Islet precursor cell (in vitro differentiated cells): ENCODE measurements at places on chromosomes 5 and 9.
A peak's percentile ranks its signal among the peaks of the same experiment; 100 is the strongest.

DNA sequence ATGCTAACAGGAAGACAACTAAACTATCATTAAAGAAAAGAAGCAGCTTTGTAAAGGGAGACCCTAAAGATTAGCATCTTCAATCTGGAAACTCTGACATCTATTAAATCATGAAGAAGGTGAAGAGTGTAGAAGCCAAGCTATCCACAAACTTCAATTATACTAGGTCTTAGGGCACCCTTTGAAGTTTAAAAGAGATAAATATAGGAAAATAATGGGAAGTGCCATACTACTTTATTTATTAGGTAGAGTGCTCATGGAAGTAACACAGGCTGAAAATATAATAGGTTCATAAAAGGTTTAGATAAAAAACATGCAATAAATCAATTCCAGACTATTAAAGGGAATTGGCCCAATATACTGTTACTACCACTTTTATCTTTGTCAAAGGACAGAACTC is 19.9 kb downstream of the CDH10 start:
- no peak for DNase-seq

GRCh38 chr5:77876316-77876715 is 100.2 kb upstream of the TBCA start:
- DNase-seq, result no peak

DNA sequence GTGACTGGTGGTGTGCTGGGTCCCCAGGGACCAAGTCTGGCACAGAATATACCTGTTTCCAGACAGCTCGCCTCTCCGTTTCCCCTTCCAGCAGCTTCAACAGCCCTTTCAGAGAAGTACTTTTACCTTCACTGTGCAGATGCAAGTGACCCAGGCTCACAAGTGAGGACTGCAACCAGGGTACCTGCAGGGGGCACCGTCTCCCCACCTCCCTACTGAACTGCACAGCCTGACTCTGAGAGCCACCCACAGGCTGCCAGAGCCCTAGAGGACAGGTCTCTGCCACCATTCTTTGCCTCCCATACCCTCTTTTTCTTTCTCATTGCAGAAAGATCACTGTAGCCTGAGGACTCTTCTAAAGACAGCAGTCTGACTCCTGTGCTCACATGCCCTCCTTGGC is 15.4 kb downstream of the IL9 start:
- DNase-seq, result peak; percentile 81

GRCh38 chr5:54990841-54991258 is 5.5 kb upstream of the ESM1 start:
- no peak for DNase-seq

- DNase-seq, result peak; percentile 34
Measured at GRCh38 chr9:93319301-93319991, 132.0 kb upstream of the FAM120A start.

GRCh38 chr5:144332265-144332664 is 161.6 kb downstream of the KCTD16 start:
- peak; percentile 64 for DNase-seq

DNA sequence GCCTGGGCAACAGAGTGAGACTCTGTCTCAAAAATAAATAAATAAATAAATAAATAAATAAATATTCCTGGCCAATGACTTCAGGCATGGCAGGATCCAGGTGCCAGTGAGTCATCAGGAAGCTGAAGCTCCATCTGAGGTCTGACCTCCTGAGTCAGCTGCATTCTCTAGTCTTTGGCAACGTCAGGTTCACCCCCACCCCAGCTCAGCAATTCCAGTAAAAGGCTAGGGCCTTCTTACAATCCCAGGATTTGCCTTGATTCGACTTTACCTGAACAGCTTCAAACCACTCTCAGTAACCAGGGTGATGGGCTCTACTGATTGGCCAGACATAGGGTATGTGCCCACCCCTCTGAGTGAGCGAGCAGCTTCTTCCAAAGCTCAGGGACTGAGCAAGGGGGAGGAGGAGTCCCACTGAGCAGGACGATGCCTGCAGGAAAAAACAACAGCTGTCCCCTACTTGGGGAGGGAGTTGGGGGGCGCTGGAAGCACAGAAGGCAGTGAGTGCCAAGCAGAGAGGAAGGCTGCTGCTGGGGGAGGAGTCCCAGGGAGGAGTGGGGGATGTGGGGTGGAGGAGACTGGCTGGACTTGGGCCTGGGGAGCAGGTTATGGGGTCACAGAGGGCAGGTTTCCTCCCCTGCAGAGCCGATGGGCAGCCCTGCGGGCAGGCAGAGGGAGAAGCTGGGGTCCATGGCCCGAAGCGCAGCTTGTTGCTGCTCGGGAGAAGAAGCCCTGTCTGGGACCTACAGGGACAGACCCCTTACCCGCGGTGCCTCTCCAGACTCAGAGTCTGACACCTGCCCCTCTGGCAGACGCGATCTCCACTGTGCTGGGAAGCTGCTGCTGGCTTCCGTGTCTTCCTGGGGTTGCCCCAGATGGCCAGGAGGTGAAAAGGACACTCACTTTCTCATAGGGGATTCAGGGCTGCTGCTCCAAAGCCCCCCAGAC is 25.9 kb upstream of the UNC5A start:
- DNase-seq, result peak; percentile 84

GRCh38 chr9:8564960-8565359 is 765.4 kb upstream of the DMAC1 start:
- no peak for DNase-seq

- peak; percentile 90 for DNase-seq
Measured at GRCh38 chr9:100098046-100098886, 534 bp downstream of the ERP44 start.

DNA sequence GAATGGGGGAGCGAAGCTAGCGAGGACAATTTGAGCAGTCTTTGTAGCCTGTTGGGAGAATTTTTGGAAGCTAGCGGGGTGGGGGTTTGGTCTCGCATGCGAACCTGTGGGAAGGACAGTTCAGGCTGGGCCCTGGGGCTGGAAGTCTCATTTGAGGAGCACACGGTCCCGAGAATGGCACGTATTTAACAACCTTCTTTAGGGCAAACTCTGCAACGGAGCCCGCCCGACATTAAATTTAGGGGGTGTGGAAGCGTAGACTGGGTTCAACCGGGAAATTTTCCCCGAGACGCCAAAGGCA is 35.2 kb upstream of the NFIB start:
- DNase-seq, result no peak

DNA sequence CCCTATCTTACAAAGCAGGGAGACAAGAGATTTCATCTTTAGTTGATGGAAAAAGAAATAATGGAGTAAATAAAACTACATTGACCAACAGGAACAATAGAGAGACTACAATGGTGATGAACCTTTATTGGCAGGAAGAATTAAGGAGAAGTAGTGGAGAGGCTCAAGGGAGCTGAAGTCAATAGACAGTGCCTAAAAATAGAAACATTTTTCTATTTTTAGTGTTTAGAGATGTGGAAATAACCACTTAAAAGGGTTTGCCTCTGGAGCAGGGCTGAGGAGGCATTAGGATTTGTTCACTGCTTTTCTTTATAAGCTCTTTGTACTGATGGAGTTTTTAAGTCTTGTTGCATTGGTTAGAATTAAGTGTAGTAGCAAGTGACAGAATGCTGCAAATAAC is 98.4 kb upstream of the ERCC6L2 start:
- DNase-seq, result no peak

- peak; percentile 88 for DNase-seq
Measured at GRCh38 chr5:12316812-12317211, 412.6 kb upstream of the CTNND2 start.

DNA sequence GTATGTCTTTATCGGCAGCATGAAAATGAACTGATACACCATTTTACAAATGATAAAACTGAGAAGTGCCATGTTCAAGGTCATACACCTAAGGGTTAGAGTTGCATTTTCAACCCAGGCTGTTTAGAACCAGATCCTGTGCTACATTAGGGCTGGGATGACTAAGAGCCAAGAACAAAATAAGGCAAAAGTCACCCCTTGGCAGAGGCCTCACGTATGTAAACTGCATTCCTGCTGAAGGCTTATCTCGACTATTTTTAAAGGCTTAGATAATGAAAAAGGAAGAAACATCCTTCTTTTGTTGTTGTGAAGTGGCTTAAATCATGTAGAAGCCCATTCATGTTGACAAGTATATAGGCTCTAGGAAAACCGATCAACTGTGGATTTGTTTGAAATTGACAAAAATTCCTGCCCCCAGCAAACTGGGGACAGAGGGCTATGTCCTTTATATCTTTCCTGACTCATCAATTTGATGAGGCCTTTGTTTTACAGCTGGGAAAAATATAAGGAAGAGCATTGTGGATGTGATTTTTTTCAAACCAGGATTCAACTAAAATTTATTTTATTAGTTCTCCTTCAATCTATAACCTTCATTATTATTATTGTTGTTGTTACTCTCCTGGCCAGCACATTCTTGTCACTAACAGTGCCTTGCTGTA is 196.5 kb downstream of the SNX18 start:
- DNase-seq, result no peak

GRCh38 chr5:141508798-141509611 is 20.1 kb downstream of the PCDHGC5 start:
- peak; percentile 95 for DNase-seq

DNA sequence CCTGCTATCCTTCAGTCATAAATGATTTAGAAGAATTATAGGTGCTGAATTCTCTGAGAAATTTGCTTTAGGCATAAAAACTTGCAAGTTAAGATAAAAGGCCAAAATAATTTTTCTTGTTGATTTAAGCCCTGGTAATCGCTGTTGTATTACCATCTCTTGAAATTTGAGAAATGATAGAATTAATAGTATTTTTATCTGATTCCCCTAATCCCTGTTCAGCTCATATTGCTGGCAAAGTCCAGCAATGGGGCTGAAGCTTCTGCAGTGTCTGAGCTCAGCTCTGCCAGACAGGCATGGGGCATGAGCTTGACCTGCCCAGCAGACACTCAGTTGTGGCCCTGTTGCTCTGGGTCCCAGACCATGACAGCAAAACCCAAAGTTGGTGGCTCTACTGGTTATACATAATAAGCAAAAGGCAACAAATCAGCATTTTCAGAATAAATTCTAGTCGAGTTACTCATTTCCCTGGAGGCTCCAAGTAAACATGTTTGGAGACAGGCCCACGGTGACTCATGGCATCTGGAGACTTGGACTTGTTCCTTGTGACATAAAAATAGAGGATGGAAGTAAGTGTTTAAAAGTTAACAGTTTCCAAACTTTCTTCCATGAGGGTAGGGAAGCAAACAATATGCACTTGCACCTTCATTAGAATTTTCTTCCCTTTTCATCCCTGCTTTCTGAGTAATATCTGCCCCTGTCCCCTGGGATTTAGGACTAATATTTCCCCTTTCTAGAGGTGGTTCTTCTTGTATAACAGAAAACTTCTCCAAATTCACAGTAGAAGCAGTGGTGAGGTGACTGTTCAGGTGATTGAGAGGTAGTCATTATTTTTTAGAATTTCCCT is 60.2 kb upstream of the SLC2A8 start:
- peak; percentile 88 for DNase-seq

GRCh38 chr9:77589046-77589795 is 58.9 kb downstream of the GNA14 start:
- DNase-seq, result peak; percentile 74

GRCh38 chr9:1005043-1005667 is 28.7 kb downstream of the DMRT3 start:
- peak; percentile 71 for DNase-seq

GRCh38 chr9:36625006-36625615 is 52.4 kb downstream of the MELK start:
- no peak for DNase-seq

- DNase-seq, result no peak
Measured at GRCh38 chr5:57054671-57055070, 102.7 kb upstream of the MIER3 start.

DNA sequence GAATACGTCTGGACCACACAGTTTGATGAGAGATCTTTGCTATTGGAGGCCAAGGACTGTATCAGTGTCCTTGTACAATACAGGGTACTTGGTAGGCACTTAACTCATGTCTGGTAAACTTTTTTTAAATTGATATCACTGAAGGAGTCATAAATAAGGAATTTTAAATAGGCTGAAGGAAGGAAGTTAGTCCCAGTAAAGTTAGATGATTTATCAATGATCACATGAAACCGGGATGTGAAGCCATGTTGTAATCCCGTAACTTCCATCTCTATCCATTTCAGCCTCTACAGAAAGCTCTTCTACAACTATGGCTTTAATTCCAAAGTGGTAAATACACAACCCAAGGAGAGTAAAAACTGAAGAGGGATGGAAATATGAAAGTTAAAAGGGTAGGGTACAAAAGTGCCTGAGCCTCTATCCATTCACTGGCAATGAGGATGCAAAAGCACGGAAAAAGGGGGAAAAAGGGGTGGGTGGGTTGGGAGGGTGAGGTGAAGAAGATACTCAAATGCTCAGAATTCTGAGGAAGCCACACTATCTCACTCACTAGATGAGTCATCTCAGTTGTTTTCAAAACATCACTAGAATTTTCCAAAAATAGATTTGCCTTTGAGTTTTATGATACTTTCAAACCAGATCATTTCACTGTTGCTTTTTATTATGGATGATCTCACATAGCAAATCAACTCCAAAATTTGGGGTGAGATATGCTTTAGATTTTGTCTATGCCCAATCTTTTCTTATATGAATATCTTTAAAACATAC is 1053.5 kb downstream of the NR2F1-AS1 start:
- DNase-seq, result no peak

GRCh38 chr5:71701407-71701806 is 17.7 kb upstream of the CARTPT start:
- no peak for DNase-seq

GRCh38 chr9:82410866-82411265 is 422.3 kb downstream of the SPATA31D1 start:
- no peak for DNase-seq

- no peak for DNase-seq
Measured at GRCh38 chr9:21770871-21771560, 31.4 kb upstream of the MTAP start.

- no peak for DNase-seq
Measured at GRCh38 chr9:96249746-96250145, 52.2 kb downstream of the HSD17B3 start.
